ENCODE measurements at places on chromosomes 3 and 15. TPM values are rescaled to one million over a fixed set of nuclear protein-coding genes. Genes with fewer than 3 reads are reported as not detected.

Gene ZNF774
- 2.3 TPM for total RNA-seq

Gene TATDN2
- 44.9 TPM for total RNA-seq

Gene RAD51
- total RNA-seq: not detected

- no peak for DNase-seq
Observed at GRCh38 chr15:68602459-68603215, 23.8 kb downstream of the CORO2B start.

DNA sequence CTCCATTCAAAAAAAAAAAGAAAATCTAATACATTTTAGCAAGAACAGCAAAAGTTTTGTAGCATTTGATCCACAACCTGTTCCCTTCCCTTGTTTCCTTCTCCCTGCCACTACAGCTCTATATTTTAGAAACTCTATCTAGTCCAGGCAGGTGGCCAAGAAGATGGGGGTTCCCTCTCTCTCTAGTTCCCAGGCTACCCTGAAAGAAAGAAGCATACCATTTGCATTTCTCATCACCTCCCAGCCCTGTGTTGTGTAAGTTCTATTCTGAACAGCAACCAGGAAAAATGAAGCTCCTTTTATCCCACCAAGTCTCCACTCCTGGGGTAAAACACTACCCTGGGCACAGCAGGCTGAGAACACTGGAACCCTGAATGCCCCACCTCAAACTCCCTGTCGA is 100.0 kb downstream of the PCCB start:
- DNase-seq: peak; percentile 66

DNA sequence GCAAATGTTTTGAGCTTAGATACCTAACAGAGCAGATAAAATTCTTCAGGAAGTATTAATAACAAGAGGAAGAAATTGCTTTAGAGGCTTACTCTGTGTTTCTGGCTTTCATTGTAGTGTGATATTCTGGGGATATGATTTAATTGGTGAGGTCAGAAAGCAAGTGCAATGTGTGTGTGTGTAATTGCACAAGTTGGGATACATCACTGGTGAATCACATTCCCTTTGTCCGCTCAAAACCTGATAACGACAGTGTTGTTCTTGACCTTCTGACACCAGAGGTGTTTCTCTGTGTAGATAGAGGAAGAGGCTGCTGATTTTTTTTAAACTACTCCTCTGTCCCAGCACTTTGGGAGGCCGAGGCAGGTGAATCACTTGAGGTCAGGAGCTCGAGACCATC is 161.1 kb downstream of the CACNA2D3 start:
- no peak for DNase-seq
